ENCODE measurements at places on chromosomes 12 and 14. TPM values are rescaled to one million over a fixed set of nuclear protein-coding genes. Genes with fewer than 3 reads are reported as not detected.

TMEM119 gene
- 611 TPM for total RNA-seq

SLC7A7 gene
- total RNA-seq, result 7.1 TPM

HOXC9 gene
- 0.15 TPM for total RNA-seq

ZC2HC1C gene
- total RNA-seq, result 1.2 TPM

SIX4 gene
- 24.8 TPM for total RNA-seq

ACOT6 gene
- total RNA-seq, result not detected

SIRT4 gene
- total RNA-seq, result 1.9 TPM

DLK1 gene
- not detected for total RNA-seq

KRT86 gene
- not detected for total RNA-seq

CFAP73 gene
- total RNA-seq, result not detected

PRORP gene
- total RNA-seq, result 38.8 TPM

TRIM9 gene
- total RNA-seq, result 0.50 TPM

ST8SIA1 gene
- 9.9 TPM for total RNA-seq

PLD4 gene
- under 0.01 TPM for total RNA-seq

DEGS2 gene
- total RNA-seq, result under 0.01 TPM

KDM5A gene
- 63.8 TPM for total RNA-seq

TMCC3 gene
- total RNA-seq, result 0.83 TPM

CCDC38 gene
- total RNA-seq, result not detected

CLEC6A gene
- not detected for total RNA-seq

TWF1 gene
- total RNA-seq, result 161 TPM

RARG gene
- 56.9 TPM for total RNA-seq

PLCZ1 gene
- not detected for total RNA-seq

ANO2 gene
- total RNA-seq, result 0.44 TPM

MDGA2 gene
- total RNA-seq, result under 0.01 TPM

TROAP gene
- total RNA-seq, result 11.9 TPM

IL31 gene
- not detected for total RNA-seq

CDH24 gene
- total RNA-seq, result 13.6 TPM

PMCH gene
- not detected for total RNA-seq

NEK9 gene
- total RNA-seq, result 77.7 TPM

TAOK3 gene
- 36.1 TPM for total RNA-seq

KRT73 gene
- not detected for total RNA-seq

SMIM41 gene
- total RNA-seq, result 4.5 TPM

TRHDE gene
- 42.5 TPM for total RNA-seq

CLEC2D gene
- 4.1 TPM for total RNA-seq

LRTM2 gene
- not detected for total RNA-seq

CLEC4A gene
- total RNA-seq, result 2.2 TPM

CLEC1A gene
- not detected for total RNA-seq

GPR68 gene
- total RNA-seq, result 23.2 TPM

KRT6C gene
- not detected for total RNA-seq

TPPP2 gene
- total RNA-seq, result not detected

RIN3 gene
- 8.8 TPM for total RNA-seq

COCH gene
- 0.33 TPM for total RNA-seq

NOVA1 gene
- 7.9 TPM for total RNA-seq

ISM2 gene
- total RNA-seq, result not detected

OR6C3 gene
- not detected for total RNA-seq

IL22 gene
- total RNA-seq, result not detected

GDF3 gene
- total RNA-seq, result not detected

WNT5B gene
- 206 TPM for total RNA-seq

KCNA5 gene
- total RNA-seq, result not detected

TMTC1 gene
- 44.1 TPM for total RNA-seq

SMOC1 gene
- 1.7 TPM for total RNA-seq

AMN gene
- total RNA-seq, result 0.15 TPM

UNC79 gene
- 0.33 TPM for total RNA-seq

KRT5 gene
- 6.7 TPM for total RNA-seq

RNASE1 gene
- total RNA-seq, result not detected

SLC5A8 gene
- not detected for total RNA-seq

SOX5 gene
- total RNA-seq, result 7.9 TPM

TECPR2 gene
- total RNA-seq, result 31.1 TPM

CPSF6 gene
- 22.3 TPM for total RNA-seq

TUNAR gene
- total RNA-seq, result not detected
